Spinal cord (tissue), 10 donors: ENCODE measurements at places on chromosomes 3 and 15. TPM values are rescaled to one million over a fixed set of nuclear protein-coding genes. Genes with fewer than 3 reads are reported as not detected.

ARHGEF26 gene
- total RNA-seq: 27.2 TPM

ASB14 gene
- total RNA-seq: 0.50 TPM

RTP3 gene
- not detected for total RNA-seq

NEK11 gene
- 25.0 TPM for total RNA-seq

SKOR1 gene
- 1.6 TPM for total RNA-seq

AGTR1 gene
- 5.9 TPM for total RNA-seq
